Sciatic nerve (tissue), 2 donors: ENCODE measurements at places on chromosomes 1 and 21.

DNA sequence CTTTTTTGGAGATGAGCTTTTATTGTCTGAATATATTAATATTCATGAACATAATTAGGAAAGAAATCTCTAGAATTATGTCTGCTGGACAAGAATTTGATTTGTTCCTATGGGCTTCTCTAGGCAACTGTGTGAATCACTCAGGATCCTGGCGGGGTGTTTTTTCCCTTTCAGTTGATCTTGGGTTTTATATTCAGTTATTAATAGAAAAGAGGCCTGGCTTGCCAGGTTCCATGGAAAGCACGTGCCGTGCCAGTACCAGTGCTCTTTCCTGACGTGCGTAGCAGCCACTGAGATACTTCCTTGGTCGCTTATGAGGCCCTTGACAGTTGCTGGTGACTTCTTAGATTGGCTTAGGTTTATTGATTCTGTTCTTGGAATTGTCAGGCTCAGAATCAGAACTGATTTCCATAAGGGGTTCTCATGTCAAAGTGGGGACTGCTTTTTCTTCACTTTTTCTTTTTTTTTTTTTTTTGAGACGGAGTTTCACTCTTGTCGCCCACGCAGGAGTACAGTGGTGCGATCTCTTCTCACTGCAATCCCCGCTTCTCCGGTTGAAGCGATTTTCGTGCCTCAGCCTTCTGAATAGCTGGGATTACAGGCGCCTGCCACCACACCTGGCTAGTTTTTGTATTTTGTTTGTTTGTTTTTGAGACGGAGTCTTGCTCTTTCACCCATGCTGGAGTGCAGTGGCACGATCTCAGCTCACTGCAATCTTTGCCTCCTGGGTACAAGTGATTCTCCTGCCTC lies 48.7 kb upstream of the KIF1B start:
- no peak for DNase-seq

DNA sequence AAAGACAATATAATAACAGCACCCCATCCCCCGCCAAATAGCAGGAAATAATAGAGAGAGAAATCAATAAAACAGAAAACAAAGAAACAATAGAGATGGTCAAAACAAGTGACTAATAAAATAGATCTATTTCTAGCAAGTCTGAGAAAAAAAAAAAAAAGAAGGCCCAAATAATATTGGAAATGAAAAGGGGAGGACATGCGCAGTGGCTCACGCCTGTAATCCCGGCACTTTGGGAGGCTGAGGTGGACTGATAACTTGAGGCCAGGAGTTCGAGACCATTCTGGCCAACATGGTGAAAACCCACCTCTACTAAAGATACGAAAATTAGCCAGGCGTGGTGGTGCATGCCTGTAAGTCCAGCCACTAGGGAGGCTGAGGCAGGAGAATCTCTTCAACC lies 18.5 kb upstream of the HCRTR1 start:
- peak; percentile 4 for DNase-seq

- DNase-seq = no peak
Observed at GRCh38 chr1:222644636-222644980, 26.7 kb downstream of the MIA3 start.

DNA sequence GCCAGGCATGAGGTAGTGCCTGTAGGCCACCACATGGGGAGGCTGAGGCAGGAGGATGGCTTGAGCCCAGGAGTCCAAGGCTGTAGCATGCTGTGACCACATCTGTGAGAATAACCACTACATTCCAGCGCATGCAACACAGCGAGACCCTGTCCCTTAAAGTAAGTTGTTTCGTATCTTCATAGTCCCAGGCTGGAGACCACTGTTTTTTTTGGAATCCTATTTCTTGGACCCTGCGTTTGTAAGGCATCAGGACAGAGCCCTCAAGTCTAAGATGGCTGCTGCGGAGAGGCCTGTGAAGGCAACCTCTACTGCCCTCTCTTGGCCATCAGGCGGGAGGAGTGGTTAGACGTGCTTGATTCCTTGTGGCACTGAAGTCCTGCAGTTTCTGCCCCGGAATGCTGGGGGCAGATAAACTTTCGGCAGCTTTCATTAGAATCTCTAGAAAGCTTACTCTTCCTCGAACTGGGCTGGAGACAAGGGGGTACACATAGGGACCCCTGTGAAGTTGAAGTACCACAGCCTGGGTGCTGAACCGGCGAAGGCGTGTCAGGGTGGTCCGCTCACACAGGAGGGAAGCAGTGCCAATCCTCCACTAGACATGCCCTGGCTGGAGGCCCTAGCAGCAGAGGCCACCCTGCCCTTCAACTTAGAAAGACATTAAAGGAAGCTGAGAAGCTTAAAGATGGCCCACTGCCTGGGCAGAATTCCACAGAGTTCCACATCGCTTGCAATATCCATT lies 36.6 kb downstream of the RABIF start:
- no peak for DNase-seq

DNA sequence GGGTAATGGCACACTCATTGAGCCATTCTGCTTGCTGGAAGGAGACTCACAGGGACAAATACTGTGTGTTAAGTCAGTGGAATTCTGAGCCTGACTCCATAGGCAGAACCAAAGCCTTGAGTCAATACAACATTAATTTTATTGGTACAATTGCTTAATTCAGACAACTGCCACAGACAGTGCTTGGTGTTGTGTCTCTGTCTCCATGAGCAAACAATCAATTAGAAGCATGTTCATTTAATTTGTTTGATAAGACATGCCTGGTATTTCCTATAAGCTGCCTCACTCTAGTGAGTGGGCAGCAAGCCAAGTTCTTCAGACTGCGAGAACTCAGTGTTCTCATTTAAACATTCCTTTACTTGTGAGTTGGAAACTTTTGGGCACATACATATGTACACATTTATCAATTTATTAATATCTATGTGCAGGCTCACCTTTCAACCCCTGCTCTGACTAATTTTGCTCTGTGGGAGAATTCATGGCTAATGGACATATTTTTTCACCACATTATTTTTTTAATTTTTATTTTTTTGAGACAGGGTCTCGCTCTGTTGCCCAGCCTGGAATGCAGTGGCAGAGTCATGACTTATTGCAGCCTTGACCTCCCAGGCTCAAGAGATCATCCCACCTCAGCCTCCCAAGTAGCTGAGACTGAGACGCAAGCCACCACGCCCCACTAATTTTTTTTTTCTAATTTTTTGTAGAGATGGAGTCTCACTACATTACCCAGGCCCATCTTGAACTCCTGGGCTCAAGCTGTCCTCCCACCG lies 4.5 kb upstream of the SRSF10 start:
- DNase-seq = no peak

DNA sequence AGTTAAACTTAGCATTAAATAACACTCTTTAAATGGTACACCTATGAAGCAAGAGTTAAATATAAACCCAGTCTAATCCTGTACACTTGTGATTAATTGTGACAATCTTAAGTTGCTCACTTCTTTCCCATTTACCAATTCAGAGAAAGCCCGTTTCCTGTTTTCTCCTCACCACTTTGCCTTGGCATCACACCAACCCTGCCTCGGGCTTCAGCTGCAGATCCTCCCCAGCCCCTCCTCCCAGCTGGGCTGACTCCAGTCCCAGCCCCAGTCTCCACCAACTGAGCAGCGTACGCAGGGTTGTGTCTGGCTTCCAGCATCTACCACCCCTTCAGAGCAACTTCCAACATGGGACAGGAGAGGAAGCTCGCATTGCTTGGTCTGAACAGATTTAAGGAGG lies 4.1 kb downstream of the PYCR2 start:
- peak; percentile 74 for DNase-seq
